ENCODE measurements at places on chromosomes 1 and 21.

DNA sequence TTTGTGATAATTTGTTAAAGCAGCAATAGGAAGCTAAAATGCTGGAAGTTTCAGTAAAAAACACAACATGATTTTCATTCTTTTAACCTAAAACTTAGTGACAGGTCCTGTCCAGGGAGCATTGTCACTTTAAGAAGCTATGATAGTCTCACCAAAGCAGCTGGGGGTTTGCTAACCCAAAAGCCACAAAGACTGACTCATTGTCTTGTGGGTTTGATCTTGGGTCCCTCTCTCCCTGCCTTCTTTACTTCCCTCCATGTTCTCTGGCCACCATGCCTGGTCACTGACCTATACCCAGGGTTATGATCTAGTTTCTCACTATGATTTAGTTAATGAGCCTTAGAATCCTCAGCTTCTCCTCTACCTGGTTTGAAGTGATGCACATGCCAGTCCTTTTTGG, 213.5 kb upstream of the PTGFR start:
- no peak for DNase-seq

- no peak for DNase-seq
These were observed 2.2 kb upstream of the UBXN10 start for GRCh38 chr1:20183616-20184271.

DNA sequence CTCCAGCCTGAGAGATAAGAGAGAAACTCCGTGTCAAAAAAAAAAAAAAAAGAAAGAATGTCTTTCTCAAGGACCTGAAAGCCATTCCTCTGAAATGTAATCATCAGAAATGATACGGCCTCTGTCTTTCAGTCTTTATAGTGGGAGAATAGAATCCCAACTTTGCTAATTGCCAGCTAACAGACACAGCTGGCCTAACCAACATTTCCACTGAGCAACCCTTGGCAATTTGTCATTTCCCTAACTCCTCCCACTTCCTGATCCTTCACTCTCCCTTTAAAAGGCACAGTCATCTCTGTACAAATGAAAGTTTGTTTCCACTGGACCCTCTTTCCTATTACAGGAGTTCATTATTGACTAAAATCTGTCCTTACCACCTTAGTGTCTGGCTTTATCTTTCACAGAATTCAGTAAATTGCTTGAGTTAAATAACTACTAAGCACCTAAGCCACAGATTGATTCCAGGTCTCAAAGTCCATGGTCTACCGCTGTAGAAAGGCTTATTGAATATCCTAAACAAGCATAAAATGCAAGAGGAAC, 4.3 kb upstream of the CBR1 start:
- no peak for DNase-seq

GRCh38 chr1:156465747-156466365, 34.7 kb downstream of the MEF2D start:
- DNase-seq = no peak

GRCh38 chr1:85058311-85058710, 10.0 kb upstream of the MCOLN3 start:
- no peak for DNase-seq

- DNase-seq = no peak
These were observed 21.4 kb upstream of the BLACAT1 start for GRCh38 chr1:205477121-205477758.

DNA sequence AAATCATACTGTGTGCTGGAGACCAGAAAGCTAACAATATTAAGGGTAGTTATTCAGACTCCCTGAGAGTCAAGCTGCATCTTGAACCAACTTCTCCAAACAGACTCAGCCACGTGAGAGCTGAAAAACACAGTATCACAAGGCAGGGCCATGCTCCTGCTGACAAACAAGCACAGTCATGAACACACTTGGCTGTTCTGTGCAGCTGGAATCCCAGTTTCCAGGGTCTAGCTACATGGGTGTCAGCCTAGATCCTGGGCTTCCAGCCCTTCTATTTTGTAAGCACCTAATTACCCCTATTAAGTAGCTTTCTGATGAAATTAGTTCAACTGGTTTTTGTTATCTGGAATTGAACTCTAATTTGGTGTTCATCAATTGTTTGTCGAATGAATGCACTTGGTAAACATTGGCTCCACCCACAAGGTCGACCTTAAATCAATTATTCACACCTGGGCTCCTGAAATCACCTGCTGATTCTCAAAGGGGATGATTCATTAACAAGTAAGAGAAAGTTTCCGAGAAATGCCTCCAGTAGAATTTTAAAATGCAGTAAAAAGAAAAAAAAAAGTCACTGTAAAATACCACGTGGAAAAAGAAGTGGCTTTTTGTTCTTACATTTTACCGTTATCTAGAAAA, 179.3 kb downstream of the ZC3H11B start:
- no peak for DNase-seq

DNA sequence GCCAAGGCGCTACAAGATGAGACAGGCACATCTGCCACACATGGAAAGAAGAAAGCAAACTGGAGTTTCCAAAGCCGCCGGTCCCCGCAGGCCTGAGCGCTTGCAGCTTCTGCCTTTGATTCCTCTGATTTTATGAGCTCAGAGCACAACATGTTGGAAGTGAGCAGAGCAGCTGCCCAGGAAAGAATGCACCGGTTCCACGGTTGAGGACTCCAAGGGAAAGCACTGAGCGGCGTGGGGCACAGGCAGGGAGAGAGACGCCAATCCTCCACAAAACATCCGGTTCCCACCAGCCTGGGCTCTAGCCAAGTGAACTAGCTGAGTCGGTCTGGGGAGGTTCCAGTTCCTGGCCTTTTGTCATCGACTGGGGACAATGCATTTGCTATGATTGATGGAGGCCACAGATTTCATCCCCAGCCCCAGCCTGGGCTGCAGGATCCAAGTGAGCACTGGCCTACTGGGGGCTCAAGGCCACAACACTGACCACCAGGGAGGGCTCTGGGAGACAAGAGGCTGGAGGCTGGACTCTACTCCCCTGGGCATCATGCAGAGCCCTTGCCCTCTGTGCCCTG, 253.1 kb upstream of the IRF2BP2 start:
- DNase-seq = peak; percentile 56

DNA sequence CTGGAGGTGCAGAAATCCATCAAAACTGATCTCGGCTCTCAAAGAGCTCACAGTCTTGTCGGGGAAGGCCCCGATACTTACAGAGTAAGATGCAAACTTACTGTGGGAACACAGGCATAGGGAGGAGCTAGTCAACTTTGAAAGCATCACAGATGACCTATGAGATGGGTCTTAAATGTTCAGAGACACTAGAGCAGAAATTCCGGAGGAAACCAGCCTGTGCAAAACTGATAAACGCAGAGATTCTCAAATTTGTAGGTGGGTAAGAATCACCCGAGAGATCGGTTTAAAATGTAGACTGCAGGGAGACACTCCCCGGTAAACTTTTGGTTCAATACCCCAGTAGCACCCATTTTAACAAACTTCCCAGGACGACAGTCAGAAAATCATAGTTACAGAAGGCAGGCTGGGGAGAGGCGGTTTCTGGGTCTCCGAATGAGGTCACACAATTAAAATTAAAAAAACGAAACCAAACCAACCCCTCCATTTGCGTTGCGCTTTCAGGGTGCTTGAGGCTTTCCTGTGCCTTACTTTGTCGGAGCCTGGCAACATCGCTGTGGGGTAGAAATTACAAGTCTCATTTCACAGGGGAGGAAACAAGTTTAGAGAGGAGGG, 755 bp upstream of the THRAP3 start:
- no peak for DNase-seq

DNA sequence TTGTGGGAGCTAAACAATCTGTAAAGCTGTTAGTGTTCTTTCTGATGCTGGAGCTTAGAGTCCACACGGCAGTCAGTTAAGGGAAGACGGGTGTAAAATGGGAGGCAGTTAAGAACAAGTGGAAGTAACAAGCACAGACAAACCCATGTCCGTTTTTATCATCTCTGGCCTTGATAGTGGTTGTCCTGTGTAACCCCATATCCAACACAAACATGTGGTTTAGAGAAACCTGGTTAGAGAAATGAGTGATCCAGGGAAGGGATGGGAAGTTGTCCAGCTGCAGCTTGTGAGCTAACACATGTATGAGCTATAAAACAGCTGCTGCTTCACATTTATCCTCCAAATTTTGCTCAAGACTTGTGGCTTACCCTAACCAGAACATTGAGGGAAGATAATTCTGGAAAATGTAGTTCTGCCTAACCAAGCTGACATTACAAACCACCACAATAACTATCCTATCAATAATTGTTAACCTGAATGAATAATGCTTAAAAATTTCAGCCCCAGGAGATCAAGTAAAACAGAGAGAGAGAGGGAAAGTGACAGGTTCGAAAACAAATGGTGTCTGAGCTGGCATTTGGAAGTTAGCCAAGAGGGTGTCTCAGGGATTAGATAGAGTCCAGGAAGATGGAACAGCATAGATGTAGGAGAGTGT, 10.6 kb upstream of the C1orf162 start:
- DNase-seq = no peak

GRCh38 chr1:20076710-20077461, 6.9 kb downstream of the PLA2G5 start:
- no peak for DNase-seq

DNA sequence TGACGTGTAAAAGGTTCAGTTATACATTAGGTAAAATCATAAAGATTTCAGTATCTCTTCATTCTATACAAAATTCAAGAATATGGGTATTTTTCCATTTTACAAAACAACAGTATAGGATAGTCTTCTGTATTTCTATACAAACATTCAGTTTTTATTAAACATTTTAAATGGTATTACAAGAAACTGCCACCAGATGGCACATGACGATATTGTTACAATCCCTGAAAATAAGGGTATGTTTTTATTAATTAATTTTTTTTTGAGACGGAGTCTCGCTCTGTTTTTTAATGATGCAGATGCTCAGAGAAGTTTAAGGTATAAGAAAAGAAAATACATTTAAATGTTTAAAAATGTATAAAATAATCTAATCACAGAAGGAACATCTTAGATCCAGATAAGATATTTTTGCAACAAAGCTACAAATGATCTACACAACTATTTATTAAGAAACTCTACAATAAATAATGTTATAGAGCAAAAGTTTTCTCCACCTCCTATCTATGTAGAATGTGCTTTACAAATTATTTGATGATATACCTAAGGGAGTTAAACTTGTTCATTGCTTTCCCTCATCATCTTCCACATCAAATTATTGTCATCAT, 23.5 kb upstream of the RSBN1 start:
- DNase-seq = no peak

DNA sequence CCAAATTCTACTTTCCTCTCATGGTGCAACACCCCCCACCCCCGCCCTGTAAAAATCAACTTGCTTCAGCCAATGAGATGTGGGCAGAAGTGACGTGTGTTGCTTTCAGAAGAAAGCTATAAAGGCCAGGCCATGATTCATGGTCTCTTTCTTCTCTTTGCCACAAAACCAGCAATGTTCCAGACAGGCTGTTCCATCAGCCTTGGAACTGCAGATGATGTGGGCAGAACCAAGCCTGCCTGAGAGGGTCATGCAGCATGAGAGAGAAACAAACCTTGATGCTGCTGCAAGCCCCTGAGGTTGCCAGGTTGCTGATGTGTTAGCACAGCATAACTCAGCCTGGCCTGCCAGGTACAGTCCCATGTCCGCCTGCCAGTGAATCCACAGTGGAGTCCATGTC, 41.8 kb downstream of the MIS18A start:
- no peak for DNase-seq

DNA sequence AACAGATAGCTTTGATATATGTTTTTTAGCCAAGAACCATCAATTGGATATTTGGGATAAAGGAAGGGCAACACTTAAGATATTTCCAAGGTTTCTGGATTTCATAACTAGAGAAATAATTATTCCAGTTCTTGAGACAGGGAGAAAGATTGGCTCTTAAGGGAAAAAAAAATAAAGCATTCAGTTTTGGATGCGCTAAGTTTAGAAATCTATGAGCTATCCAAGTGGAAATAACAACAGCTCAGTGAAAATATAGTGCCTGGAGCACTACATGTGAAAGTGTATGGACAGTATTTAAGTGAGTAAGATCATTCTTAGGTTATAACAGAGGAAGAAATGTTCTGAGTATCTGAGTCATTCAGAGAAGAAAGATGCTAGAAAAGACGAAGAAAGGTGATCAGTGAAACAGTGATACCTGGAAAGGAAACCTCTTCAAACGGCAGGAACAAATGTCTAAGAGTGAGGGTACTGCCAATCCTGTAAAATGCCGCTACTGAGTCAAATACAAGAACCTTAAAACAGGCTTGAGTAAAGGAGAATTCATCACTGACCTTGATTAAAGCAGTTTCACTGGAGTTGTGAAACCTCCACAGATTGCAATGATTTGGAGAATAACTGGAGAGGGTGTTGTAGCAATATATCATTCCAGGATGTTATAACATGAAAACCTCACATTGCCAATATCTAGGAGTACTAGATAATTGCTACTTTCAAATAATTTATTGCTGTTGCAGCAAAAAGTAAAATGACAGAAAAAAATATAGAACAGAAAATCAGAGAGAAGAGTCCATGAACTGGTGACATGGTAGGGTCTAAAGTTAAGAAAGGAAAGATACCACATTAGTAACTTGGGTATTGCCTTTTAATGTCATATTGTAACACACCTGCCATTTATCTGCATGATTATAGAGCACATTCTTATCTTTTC, 482.1 kb upstream of the RGS18 start:
- no peak for DNase-seq

DNA sequence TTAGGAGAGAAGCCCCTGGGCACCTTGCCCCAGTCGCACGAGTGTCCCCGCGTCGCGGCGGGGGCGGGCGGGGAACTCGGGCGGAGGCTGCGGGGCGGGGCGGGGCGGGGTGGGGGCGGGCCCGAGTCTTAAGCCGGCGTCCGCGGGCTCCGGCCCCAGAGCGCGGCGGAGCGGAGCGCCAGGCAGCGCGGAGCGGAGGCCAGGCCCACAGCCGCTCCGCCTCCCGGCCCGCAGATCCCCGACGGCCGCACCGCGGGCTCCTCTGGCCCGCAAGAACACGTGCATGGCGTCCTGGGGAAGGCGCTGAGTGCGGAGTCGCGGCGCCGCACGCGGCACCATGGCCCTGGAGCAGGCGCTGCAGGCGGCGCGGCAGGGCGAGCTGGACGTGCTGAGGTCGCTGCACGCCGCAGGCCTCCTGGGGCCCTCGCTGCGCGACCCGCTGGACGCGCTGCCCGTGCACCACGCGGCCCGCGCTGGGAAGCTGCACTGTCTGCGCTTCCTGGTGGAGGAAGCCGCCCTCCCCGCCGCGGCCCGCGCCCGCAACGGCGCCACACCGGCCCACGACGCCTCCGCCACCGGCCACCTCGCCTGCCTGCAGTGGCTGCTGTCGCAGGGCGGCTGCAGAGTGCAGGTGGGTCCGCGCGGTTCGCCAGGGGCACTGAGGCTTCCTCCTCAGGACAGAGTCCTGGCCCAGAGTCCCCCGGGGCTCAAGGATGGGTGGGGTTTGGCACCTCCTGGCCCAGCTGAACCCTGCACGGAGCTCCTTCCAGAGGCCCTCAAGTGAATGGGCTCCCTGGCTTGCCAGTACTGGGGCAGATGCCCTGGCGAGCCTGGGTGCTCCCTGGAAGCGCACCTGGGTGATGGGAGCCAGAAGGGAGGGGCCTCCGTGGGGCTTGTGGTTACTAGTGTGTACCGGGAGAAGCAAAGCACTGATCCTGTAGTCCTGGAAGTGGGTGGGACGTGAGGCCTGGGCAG, at the start of gene ESPN:
TSS of gene ESPN (plus strand) at position 158 of the 975 bp plus-strand sequence. CDS start at position 338, 180 bp downstream.
- no peak for DNase-seq

Measured in thoracic aorta (tissue), 2 donors.